Eye (tissue), 1 donor: ENCODE measurements at places on chromosomes 2 and 18.

GRCh38 chr18:54878659-54879358, 50.5 kb downstream of the RAB27B start:
- DNase-seq, result no peak

DNA sequence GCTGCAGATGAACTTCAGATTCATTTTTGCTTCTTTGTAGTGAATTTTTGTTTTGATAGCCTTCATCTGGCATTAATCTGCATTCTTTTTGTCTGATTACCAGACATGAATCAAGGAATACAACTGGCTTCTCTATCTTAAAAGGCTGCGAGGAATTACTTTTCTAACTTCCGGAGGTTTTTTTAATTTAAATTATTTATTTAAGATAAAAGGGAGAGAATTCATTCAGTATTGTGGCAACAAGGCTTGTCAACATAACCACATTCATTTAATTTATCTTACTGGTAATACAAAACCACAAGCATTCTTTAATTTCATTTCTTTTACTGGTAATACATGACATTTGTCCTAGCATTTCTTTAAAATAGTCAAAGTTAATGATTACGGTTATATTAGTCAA, 36.0 kb downstream of the CSRNP3 start:
- no peak for DNase-seq

- peak; percentile 44 for DNase-seq
Observed at GRCh38 chr2:10810202-10811161, 2.1 kb downstream of the PDIA6 start.

GRCh38 chr2:221807706-221808105, 235.6 kb upstream of the EPHA4 start:
- DNase-seq, result no peak

- DNase-seq, result no peak
Observed at GRCh38 chr2:176985871-176986270, 226.7 kb upstream of the HNRNPA3 start.

- DNase-seq, result peak; percentile 85
Observed at GRCh38 chr2:106104332-106105062, 89.6 kb downstream of the UXS1 start.

DNA sequence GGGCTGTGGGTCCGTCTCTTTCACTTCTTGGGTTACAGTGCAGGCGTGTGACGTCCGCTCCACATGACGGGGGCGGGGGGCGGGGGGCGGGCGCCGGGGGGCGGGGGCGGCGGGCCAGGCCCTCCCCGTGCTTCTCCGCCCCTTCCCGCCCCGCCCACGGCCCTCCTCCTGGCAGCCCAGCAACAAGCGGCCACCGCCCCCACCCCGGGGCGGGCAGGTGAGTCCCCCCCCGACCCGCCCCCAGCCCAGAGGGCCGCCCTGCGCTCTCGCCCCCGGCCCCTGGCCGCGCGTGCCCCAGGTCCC, 3.6 kb downstream of the ZNF516 start:
- DNase-seq, result peak; percentile 78

DNA sequence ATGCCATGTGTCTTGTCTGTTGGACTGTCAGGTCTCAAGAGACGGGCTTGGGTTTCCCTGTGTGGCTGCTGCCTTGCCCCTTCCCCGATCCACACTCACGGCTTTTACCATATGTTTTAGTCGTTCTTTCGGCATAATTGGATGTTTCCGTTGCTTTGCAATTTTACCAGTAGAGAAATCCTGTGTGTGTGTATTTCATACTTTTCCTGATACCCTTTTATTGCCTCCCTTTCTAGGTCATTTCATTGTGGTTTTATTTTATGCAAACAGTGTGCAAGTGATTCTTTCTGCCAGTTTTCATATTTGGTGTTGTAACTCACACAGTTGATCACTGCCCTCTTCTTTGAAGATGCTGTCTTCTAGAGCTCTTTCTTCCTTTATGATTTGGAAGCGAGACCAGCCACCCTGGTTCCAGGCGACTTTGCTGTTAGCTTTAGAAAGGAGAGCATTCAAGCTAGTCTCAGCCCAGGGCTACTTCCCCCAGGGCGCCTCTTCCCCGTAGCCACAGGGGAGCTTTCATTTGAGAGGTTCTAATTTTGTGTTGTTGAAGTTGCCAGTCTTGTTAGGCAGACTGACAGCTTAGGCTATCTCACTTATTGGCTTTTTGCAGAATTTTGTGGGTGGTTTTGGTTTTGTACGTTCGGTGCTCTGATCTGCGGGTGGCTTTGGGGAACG, 17.0 kb downstream of the SH3BP4 start:
- peak; percentile 58 for DNase-seq

DNA sequence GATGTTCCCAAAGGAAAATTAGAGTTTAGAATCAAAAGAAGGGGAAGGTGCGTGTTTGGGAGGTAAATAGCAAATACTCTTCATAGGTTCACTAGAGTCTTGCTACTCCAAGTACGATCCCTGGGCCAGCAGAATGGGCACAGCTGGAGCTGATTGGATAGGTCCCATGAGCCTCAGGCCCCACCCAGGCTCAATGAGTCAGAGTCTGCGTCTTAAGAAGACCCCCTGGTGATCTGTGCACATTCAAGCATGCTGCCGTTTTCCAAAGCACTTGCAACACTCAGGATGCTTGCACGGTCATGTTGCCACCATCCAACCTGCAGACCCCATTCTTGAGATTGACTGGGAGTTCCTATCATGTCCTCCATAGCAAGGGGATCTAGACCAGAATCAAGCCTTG, 40.5 kb downstream of the ABCG8 start:
- no peak for DNase-seq

- no peak for DNase-seq
Observed at GRCh38 chr2:58073008-58073407, 26.4 kb downstream of the VRK2 start.

DNA sequence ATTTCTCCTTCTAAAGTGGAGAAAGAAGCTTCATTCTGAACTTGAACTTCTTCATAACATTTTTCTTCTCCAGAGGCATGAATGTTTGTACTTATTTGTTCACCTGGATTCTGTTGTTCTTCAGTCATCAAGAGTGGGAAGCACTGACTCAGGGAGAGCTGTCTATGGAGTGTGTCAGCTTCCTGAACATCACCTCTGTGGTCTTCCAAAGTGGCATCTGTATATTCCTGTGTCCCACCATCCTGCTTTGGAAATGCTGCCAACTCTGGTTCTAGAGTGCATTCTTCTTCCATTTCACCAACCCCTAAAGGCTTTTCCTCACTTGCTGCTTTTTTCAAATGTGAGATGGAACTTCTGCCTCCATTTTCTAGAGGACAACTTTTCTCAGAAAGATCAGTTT, 59.5 kb downstream of the TTN start:
- DNase-seq, result no peak

DNA sequence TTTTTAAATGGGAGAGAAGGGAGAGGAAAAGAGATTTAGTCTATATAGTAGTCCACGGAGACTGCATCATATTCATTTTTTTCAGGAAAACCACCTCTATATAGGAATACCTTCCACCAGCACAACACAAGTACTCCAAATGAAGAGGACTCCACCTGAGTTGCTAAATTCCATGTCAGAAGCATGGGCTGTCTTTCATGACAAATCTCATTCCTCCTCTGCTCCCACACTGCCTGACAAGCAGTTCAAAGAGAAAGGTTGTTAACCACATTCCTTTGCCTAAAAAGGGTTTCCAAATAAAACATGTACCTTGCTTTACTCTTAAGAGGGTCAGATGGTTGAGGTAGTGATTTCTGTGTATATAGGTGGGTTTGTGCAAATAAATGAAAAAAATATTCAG, 122.0 kb downstream of the TMEFF2 start:
- no peak for DNase-seq

DNA sequence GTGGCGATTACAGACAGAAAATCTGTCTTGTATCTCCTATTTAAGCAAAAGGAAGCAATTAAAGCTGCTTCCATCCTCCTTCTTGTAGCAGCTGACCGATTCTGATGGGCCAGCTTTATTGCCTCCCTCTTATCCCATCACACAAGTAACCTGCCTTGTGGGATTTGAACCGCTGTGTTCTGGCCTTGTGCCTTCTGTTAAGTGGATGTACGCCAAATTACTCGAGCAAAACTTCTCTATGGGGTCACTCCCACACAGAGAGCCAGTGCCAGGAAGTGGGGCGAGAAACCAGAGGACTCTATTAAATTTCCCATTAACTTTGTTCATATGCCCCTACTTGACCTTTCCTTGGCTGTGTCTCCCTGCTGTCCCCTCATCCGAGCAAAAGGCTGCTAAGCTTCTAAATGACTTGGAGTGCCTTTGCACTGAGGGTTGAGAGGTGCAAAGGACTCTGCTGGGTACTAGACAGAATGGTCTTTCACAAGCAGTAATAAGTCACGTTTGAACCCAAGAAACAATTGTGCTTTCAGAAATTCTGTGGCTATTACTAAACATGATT, 672.5 kb downstream of the MBD2 start:
- peak; percentile 26 for DNase-seq

DNA sequence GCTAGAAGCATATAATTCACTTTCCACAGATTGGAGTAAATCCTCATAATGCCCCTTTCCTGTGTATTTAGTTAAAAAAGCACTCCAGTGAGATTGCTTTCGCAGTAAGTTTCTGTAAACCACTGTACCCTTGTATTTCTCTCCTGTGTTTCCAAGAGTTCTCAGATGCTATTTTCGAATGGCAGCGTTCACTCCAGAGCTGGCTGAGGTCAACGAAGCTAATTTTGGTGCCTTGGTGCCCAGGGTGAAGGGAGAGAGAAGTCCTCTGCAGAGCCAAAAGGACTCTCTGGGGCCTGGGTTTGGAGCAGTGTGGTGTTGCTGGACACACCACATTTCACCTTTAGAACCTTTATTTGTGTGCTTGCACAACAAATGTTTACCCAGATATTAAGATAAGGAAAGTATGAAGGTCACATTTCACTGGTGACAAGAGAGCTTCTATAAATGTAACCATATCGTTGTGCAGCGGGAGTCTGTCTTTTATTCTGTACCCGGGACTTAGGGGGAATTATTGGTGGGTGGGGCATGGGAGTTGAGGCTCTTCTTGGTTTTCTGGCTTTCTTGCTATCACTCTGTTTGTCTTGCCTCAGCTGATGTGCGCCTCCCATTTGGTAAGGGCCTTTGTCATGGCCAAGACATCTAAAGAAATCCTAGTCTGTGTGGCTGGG, 9.9 kb downstream of the EPAS1 start:
- no peak for DNase-seq

DNA sequence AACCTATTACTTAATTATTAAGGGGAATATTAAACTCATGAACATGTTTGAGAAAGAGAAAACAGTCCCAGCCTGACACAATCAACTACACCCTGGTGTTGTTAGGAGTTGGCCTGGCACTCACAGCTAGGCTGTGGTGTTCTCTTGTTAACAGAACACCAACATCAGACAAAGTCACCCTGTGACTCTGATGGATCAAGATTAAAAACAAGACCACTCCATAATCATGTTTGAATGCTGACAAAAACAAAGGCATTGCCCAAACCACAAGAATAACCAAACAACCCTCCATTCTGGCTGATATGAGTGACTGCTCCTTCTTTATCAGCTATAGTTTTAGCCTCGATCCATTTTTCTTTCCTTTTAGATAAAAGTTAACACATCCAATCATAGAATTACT, 3.0 kb downstream of the BOLL start:
- DNase-seq, result no peak

DNA sequence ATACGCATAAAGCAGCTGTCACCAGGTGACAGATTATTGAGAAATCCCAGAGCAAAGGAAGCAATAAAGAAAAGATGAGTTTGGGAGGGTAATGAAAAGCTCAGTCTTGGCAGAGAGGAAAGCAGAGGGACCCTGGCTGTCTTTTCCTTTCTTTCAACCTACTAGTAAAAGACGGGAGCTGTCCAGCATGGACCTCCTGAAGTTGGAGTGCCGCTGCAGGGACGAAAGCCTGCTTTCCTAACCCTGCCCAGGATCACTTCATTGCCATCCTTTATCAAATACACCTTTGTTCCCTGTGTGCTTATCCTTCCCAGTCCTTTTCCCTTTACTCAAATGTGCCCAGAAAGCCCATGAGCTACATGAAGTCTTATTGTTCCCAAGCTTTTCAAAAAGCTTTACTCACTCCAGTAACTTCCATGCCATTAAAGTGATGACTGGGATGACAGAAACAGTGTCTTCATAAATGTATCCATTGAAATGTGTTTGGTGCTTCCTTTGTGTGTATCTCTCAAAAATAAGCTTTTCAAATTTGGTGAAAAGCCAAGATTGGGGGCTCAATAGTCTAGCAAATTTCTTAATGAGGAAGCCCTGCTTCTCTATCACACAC, 3.7 kb upstream of the SPR start:
- DNase-seq, result peak; percentile 86

GRCh38 chr2:60413814-60414168, 139.7 kb downstream of the BCL11A start:
- no peak for DNase-seq

- DNase-seq, result no peak
Observed at GRCh38 chr2:188319838-188320237, 28.2 kb downstream of the GULP1 start.

GRCh38 chr2:17818235-17818815, 2.1 kb downstream of the MSGN1 start:
- no peak for DNase-seq

GRCh38 chr2:156663757-156664409, 227.7 kb downstream of the GPD2 start:
- DNase-seq, result no peak

DNA sequence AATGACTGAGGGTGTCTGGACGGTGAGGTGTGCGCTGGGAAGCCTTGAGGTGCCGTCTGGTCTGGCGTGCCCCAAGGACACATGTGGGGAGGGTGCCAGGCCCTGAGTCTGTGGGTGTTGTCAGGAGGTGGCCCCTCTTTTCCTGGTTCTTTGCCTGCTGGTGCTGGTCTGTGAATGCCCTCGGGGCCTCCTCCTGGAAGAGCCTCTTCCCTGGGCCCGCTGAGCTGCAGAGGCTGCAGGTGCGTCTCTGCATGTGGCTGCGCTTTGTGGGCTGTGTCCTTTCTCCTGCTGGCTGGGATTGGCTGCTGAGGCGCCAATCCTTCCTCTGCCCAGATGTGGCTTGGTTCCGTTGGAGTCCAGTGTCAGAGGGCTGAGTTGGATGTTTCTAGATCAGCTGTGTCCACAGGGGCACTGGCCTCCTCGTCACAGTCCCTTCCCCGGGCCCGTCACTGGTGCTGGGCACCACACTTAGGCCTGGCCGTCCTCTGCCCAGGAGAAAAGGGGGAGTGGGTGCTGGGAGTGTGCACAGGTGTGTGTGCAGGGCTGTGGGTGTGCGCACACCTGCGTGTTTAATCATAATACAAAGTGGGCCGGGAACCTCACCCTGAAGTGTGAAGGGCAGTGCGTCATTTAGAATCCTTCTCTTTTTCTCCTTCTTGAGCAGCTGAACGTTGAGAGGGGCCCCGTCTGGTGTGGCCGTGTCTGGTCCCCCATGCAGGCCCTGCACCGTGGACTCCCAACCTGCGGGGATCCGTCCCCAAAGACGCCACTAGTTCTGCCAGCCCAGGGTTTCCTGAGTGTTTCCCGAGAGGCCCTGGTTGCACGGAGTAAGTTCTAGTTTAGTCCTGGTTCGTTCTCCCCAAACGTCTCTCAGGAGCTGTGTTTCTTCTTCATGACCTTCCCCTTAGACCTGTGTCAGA, 35.5 kb downstream of the RTP5 start:
- no peak for DNase-seq
